Muscle of arm (tissue), 14 donors: ENCODE measurements at places on chromosomes 6 and 20. TPM values are rescaled to one million over a fixed set of nuclear protein-coding genes. Genes with fewer than 3 reads are reported as not detected.

Gene KCNK5
- 2.4 TPM for polyA plus RNA-seq

DNA sequence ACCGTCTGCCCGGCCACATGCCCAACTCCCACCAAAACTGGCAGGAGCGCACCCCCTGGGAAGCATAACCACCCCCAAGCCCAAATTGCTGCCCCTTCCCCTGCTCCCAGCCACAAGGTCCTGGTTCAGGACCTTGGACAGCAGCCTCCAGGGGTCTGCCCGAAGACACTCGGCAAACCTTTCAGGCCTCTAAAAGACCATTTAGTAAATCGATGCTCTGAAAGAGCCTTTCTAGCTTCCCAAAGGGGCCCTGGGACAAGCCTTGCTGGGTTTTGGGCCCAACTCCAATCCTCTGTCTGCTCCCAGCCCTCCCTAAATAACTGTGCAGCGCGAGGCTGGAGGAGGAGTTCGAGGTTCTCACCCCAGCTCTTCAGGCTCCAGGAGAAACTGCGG is 30.5 kb downstream of the GRM4 start:
- DNase-seq, result peak; percentile 50

- no peak for DNase-seq
These were observed 15.4 kb upstream of the BTBD3 start for GRCh38 chr20:11902285-11902697.

Gene YTHDF1
- 31.1 TPM for polyA plus RNA-seq

Gene KHDC1L
- polyA plus RNA-seq, result not detected

DNA sequence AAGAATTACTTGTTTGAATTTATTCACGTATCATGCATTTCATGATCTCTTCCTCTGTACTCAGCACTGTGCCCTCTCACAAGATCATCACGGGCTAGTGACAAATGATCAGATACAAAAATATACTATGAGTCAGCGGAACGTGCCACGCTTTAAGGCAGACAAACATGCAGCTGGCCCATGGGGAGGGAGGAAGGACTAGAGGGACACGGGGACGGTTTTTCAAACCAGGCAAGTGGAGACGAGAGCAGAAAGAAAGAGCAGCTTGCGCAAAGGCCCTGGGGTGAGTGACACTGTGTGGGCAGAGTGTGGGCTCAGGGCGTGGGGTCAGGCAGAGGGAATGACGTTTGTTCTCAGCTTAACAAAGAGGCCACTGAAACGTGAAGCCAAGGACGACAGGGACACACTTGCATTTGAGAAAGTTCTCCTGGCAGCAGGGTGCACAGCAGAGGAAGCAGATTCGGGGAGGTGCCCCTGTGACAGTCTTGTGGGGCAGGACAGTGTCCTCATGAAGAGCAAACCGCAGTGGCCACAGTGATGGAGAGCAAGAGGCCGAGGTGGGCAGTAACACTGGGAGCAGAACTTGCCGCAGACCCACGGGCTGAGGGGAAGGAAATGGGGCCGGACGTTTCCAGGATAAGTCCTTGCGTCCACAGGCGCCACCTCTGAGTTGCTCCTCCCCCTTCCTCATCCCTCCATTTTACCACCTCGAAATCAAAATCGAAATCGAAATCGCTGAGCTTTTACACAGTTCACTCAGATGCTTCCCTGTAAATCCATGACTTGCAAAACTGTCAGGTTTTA is 6.9 kb upstream of the RPS6KA2 start:
- no peak for DNase-seq
